ENCODE measurements at places on chromosomes 7 and 10.

- no peak for DNase-seq
These were observed 11.6 kb downstream of the FAM204A start for GRCh38 chr10:118330295-118331076.

DNA sequence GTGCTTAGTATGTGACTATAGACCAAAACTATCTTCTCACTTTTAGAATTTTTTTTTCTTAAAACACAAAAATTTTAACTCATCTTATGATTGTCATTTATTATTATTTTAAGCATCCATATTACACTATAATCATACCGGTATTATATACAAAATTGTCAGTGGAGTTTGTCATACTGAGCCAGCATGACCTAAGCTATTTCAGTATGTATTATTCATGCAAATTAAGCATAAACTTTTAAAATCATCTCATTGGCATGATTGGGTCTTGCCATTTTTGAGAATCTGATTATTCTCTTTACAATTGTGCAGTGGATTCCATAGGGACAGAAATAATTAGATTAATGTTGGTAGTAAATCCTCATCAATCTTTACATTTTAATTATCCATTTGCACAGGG lies 46.2 kb upstream of the STMP1 start:
- DNase-seq = no peak

- no peak for DNase-seq
These were observed 184.1 kb downstream of the DOCK4 start for GRCh38 chr7:112022128-112022527.

- no peak for DNase-seq
These were observed 1137.6 kb upstream of the LRRTM3 start for GRCh38 chr10:65788271-65788670.

GRCh38 chr10:89992575-89992974 lies 291.2 kb downstream of the KIF20B start:
- no peak for DNase-seq

- DNase-seq = peak; percentile 32
These were observed 759 bp downstream of the FGFBP3 start for GRCh38 chr10:91908337-91909116.

DNA sequence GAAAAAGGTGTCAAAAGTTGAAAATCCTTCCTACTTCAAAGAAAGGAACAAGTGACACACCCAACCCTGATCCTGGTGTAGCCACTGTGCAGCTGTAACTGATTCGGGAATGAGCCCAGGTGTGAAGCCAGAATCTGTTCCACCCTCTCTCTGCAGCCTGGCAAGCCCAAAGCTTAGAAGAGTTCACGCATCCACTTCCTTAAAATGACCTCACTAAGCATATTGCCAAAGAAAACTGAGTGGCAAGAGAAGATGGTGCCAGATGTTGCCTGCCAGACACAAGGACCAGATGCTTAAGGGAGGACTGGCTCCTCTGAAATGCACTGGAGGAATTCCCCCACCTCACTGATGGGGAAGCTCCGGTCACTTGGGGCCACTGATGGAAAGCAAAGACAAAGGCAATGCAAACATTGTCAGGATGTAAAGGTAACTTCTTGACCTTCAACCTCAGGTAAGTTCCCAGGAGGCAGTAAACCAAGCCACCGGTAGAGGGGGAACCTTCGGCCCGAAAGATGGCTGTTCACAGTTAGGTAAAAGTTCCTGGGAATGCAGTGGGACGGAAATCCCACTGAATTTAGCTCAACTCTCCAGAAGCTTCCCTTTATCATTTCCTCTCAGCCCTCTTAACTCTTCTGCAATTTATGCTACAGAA lies 554.9 kb downstream of the KCNMA1 start:
- no peak for DNase-seq

GRCh38 chr10:22992075-22992474 lies 64.2 kb downstream of the ARMC3 start:
- no peak for DNase-seq

DNA sequence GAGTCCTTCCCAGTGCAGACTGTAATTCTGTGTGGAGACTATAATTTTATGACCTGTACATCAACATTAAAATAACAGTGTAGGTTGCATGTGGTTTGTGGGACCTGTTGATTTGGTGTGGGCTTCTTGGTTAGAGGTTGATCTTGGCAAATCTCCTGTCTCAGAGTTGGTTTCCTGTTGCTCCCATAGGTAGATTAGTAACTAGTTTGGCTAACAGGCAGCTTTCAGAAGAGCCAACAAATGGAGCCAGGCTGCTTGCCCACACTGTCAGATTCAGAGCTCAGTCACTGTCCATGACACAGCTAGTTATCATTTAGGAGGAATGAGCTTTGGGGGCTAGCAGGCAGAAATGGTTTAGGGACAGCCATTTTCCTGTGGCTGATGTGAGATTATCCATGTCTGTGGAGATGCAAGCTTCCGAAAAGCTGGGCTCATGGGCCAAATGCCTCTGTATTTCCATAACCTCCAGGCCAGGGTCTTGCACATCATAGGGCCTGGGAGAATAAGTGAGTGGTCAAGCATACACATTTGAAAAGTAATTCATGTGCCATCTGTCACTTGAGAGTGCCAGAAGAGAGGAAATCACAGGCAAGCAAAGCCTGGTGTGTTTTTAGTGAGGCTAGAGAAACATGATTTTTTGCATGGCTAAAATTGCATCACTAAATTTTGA lies 33.4 kb downstream of the CCM2 start:
- no peak for DNase-seq

DNA sequence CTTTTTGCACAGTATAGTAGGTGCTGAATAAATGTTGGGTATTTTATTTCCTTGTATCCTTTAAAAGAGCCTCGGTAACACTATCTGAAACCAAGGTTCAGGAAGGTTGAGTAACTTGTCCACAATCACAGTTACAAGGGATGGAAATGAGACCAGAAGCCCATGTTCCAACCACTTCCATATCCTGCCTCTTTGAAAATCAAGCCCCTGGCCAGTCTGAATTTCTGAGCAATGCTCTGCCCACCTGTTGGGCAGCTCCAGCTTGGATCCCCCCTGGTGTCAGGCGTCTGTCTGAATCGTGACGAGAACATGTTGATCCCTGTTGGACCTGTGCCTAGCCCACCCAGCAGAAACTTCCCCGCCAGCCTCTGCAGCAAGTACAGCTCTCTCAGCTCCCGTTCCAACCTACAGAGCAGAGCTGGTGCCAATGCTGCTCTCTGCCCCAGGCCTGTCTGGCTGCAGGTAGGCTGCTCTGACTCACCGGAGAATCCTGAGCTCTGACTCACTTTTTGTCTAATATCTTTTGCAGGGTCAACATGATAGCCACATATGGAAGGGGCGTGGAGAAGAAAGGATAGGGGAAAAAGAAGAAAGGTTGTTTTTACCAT lies 595.5 kb downstream of the INHBA start:
- no peak for DNase-seq

DNA sequence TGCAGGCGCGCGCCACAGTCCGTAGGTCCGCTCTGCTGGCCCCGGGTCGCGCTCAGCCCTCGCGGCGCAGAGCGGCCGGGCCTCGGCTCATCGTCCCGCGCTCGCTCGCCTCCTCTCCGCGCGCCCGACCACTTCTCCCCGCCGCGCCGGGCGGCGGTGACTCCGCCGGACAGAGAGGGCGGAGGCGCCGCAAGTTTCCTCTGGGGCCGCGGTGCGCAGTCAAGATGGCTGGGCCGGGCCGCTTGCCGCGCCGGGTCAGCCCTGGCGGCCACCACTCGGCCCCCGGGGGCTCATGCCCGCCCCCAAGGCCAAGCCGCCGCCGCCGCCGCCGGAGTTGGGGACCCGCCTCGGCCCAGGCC lies 441 bp downstream of the FZD8 start:
- DNase-seq = no peak

DNA sequence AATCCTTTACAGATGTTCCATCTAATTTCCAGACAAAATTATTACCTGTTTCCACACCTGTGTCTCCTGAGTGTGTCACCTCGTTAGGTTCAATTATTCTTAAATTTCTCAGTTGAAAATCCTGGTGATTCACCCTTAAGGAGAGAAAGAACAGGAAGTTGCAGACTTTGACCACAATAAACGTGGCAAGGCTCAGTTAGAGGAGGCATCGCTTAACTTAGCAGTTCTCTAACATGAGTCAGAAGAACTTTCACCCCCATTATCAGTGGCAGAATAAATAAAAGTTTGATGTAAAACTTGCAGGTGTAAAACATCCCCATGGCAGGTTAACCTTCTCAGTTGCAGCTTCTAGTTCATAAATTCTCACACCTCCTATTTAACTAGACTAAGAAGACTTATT lies 8.3 kb downstream of the XPNPEP1 start:
- no peak for DNase-seq

- no peak for DNase-seq
These were observed 15.5 kb upstream of the HERC4 start for GRCh38 chr10:68090586-68090985.

- DNase-seq = no peak
These were observed 51.8 kb downstream of the NPSR1 start for GRCh38 chr7:34709771-34710170.

GRCh38 chr7:33790746-33791145 lies 114.6 kb upstream of the BMPER start:
- DNase-seq = no peak

DNA sequence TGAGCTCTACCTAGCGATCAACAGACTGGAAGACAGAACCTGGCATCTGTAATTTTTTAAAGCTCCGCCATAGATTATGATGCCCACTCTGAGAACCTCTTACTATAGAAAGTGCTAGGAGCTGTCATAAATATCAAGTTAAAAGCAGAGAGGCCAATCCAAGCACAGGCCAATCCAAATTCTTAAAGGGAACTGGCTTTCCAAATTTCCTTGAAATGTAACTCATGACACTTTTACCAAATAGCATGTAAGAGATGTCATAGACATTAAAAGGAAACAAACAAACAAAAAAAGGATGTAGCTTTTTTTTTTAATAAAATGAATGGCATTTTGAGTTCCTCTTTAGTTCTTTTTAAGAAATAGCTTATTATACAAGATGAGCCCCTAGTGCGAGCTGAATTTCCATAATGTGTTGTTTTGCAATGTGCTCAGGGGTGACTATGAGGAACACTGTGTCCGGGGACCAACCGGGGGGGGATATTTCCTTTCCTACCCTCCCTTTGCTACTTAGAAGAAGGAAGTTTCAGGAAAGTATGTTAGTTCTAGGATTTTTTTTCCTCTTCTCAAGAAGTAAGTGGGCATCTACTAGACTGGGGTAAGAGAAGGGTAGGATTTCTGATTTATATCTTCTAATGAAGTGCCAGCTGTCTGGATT lies 23.7 kb upstream of the MRC1 start:
- DNase-seq = no peak

DNA sequence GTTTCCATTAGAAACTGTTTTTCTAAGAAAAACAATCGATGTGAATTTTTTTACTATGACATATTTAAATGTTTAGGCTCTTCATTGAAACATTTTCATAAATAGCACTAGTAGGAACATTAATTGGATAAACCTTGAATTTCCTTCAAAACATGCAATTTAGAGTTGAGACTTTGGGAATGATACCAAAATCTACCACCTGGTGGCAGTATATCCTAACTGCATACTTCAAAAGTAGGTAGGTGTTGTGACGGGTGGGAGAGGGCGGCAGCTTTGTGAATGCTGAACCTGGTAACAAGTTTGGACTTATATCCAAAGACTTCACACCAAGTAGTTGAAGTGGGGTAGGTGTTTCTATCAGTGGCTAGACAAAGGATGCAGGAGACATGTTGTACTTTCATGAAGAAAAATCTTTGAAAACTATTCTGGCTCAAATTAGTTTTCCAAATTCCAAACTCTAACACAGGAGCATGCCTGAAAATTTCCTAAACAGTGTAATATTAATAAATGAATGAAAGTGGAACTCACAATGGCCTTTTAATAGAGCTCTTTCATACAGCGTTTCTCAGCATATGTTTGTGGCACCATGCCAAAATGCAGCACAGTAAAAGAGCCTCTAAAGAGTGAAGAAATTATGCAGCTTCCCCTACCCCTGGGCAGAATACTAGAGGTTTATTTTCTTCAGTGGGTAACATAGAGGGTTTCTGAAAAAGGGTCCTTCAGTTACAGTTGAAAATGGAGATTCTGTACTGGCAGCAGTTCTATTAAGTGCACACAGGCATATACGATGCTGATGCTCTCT lies 201.0 kb upstream of the TPK1 start:
- DNase-seq = no peak

DNA sequence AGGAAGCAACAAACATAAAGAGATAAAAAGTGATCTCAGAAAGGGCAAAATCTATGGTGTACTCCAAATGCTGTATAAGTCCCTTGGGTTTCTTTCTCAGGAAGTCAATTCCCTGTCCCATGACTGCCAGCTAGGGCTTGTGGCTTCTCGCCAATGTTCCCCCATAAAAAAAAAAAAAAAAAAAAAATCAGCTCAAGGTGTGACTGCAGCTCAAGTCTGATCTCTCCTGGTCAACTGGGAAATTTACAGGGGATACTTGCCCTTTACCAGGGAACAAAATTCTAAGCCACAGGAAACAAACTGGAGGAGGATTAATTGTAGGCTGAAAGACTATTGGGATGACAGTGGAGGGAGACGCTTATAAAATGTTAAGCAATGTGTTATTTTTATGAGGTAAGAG lies 76.0 kb downstream of the PCGF5 start:
- DNase-seq = no peak

DNA sequence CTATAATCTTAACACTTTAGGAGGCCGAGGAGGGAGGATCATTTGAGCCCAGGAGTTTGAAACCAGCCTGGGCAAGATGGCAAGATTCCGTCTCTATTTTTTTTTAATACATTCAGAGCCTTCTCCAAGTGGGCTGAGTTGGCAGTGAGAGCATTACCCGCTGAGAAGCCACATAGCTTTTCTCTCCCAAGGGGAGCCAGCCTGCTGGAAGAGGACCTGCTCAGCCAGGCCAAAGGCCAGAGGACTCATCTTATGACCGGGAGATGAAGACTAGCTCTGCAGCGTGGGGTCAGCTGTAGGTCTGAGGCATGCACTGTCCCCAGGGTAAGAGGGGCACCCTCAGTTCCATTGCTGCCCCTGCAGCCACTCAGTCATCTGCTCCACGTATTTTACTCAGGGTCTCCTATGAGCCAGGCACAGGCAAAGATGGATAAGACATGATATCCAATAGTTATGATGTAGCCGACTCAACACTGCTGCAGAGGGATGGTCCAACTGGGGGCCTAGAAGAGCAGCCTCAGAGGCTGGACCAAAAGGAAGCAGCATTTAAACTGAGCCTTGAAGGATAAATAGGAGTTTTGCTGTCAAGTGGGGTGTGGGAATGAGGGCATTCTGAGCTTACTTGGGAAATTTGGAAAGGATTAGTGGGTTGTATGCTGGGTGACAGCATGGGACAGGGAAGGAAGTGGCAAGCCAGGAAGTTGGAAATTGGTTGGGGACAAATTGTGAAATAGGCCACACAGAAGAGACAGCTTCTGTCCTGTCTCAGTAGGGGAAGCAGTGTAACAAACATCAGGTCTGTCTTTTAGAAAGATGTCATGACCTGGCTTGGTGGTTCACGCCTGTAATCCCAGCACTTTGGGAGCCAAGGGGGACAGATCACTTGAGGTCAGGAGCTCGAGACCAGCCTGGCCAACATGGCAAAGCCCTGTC lies 1.6 kb upstream of the MARVELD1 start:
- DNase-seq = no peak

- DNase-seq = no peak
These were observed 33.7 kb downstream of the DDC start for GRCh38 chr7:50531401-50531911.

GRCh38 chr10:115937768-115938056 lies 335.3 kb downstream of the GFRA1 start:
- no peak for DNase-seq

GRCh38 chr10:113454341-113455061 lies 98.4 kb upstream of the HABP2 start:
- DNase-seq = no peak

Data from activated naive CD8-positive, alpha-beta T cell treated with anti-CD3 and anti-CD28 coated beads, Interleukin-2, amount 50 U/mL, for 16 hours (primary cell).